ENCODE measurements at places on chromosomes 5 and 9.

DNA sequence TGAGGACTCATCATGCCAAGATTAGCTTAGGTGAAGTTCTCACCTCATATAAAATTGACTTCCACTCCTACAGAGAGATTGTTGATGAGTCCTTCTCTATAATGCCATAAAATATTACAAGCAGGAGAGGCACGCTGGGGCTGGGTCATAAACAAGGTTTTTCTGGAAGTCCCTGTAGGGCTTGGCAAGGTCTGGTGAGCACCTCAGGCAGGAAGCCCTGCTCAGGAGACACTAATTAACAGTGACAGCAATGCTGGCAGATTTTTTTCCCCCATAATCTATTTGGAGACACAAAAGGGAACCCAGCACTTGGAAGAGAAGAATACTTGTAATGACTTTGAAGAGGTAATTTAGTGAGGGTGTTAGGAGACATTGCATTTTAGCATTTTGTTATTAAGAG lies 118.7 kb downstream of the DIRAS2 start:
- no peak for DNase-seq

GRCh38 chr5:71892641-71893365 lies 173.7 kb downstream of the CARTPT start:
- DNase-seq, result no peak

GRCh38 chr9:78014776-78015175 lies 16.8 kb downstream of the GNAQ start:
- no peak for DNase-seq

GRCh38 chr9:73167614-73168013 lies 15.9 kb downstream of the ANXA1 start:
- DNase-seq, result no peak

DNA sequence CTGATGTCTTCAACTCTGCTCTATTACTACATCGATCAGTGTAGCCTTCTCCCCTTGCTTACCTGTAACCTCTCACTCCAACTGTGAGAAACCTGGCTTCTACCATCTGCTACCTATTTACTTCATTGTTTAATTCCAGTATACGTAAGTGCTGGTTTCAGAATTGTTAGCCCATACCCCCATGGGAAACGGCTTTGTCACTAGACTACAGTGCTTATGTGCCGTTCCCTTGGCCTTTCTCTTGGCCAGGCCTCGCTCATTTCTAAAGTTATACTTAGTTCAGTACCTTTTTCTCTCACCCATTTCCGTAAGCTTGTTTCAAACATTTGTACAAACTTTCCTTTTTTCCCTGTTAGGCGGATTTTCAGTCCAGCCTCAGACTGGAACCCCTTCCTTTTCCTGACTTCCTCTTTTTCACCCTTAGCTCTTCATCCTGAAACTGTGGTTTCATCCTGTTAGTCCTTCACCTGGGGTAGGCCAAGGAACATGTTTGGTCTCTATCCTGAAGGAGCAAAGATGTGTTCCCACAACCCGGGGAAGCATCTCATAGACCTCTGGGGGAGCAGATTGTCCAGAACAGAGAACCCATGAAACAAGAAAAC lies 21.7 kb downstream of the ALG2 start:
- DNase-seq, result no peak

GRCh38 chr9:114953959-114954358 lies 23.6 kb upstream of the TNFSF8 start:
- no peak for DNase-seq
